Vagina (tissue), 2 donors: ENCODE measurements at places on chromosomes 5 and 9. TPM values are rescaled to one million over a fixed set of nuclear protein-coding genes. Genes with fewer than 3 reads are reported as not detected.

- H3K4me3 ChIP-seq = no peak overlapping the region
- H3K36me3 ChIP-seq = no peaks in the 10 kb centered on the region
- H3K4me1 ChIP-seq = no peaks in the 10 kb centered on the region
- no peaks in the 10 kb centered on the region for H3K27me3 ChIP-seq
Measured at GRCh38 chr5:66850354-66851075, 254.3 kb downstream of the MAST4 start.

SLC6A19 gene
- not detected for total RNA-seq

DNA sequence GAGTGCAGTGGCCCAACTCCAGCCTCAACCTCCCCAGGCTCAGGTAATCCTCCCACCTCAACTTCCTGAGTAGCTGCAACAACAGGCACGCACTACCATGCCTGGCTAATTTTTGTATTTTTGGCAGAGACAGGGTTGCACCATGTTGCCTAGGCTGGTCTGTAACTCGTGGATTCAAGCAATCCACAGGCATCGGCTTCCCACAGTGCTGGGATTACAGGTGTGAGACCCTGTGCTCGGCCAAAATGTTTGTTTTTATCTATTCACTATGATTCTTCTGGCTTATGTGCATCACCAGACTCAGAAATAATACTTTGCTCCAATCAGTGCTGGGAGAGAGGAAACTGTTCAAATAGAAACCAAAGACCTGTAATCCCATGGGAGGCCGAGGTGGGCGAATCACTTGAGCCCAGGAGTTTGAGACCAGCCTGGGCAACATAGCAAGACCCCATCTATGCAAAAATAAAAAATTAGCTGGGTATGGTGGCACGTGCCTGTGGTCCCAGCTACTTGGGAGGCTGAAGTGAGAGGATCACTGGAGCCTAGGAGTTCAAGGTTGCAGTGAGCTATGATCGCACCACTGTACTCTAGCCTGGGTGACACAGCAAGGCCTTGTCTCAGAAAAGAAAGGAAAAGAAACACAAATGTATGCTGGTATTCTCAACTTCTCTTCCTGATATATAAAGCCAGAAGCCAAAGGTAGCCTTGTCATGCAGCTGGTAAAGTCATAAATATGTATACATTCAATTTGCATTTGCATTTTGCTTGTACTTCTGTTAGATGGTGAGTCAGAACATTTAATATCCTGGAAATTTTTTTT, 4.5 kb downstream of the PIP5K1B start:
- no peak overlapping the region for H3K4me3 ChIP-seq
- no peak overlapping the region for H3K27ac ChIP-seq
- H3K27me3 ChIP-seq = no peaks in the 10 kb centered on the region
- peaks cover 7% of the 10 kb centered on the region for H3K4me1 ChIP-seq

CCNJL gene
- 5.6 TPM for total RNA-seq

OR1N1 gene
- total RNA-seq = not detected
